Activated CD8-positive, alpha-beta memory T cell treated with anti-CD3 and anti-CD28 coated beads for 48 hours (primary cell): ENCODE measurements at places on chromosomes 3 and 15.

- DNase-seq = no peak
Observed at GRCh38 chr3:39505866-39506742, 38.6 kb downstream of the MOBP start.

- DNase-seq = no peak
Observed at GRCh38 chr3:13190378-13190765, 117.1 kb upstream of the IQSEC1 start.

DNA sequence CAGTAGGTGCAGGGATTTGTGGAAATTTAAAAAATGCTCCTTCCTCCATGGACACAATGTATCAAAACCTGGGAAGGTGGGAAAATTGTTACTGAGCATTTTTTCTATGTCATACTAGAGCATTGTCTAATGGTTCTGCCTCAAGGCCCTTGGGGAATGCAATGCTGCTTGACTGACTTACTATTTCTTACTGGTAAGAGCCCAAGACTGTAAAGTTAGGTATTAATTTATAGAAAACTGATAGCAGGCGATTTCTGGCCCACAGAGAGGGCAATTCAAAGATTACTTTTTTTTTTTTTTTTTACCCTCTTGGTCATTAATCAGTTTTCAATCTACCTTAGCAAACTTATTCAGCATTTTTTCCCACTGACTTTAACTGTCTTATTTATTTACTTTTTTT is 38.5 kb upstream of the MRPL3 start:
- DNase-seq = no peak

DNA sequence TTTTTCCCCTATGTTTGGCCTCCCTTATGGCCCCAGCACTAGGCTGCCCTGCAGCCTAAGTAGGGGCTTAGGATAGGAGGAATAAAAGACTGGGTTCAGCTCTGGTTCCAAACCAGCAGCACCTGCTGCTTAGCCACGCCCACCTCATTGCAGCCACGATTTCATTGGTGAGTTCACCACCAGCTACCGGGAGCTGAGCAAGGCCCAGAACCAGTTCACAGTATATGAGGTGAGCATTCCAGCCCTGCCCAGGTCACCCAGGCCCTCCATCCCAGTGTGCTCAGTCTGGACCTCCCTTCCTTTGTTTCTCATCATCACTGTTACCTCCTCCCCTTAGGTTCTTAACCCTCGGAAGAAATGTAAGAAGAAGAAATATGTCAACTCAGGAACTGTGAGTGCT is 11.5 kb downstream of the CPNE9 start:
- no peak for DNase-seq

DNA sequence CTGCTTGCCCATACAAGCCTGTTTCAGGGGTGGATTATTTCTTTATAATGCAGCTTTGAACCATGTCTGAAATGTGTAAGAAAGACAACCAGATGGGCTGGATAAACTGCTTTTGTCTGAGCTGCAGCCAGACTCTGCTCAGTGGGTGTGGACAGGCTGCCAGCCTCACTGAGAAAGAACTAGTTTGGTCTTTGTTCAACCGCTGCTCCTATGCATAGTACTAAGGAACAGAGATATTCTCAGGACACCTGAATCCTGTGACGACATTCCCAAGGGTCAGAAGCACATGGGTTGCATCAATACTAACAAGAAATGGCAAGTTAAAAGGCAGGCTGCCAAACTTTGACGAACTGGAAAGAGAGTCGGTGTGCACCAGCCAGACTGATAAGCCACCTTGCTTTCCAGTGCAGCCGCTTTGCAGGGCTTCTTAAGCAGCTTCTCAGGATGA is 57.2 kb downstream of the PLD1 start:
- no peak for DNase-seq

- DNase-seq = no peak
Observed at GRCh38 chr3:119924111-119925094, 142.5 kb downstream of the NR1I2 start.

DNA sequence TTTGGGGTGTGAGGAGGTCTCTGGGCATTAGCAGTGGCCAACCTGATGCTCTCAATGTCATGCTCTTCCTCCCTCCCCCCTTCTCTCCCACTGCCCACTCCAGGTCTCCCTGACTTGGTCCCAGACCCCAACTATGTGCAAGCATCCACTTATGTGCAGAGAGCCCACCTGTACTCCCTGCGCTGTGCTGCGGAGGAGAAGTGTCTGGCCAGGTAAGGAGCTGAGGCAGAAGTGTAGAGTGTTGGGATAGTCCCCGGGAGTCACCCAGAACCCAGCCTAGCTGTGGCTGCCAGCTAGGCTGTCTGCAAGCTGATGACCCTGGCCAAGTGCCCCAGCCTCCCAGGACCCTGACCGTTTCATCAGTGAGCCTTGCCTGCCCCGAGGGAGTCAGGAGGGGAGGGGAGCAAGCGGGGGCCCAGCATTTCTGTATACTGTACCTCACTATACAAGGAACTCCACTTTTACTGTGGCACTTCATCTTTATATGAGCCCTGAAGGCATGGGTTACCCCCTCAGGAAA is 16.5 kb downstream of the LOXL1 start:
- no peak for DNase-seq

DNA sequence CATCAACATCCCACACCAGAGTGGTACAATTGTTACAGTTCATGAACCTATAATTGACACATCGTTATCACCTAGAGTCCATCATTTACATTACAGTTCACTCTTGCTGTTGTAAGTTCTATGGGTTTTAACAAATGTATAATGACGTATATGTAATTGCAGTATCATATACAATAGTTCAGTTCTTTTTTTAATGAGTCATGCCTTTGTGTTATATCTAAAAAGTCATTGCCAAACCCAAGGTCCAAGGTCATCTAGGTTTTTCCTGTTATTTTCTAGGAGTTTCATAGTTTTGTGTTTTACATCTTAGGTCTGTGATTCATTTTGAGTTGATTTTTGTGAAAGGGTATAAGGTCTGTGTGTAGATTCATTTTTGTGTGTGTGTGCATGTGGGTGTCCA is 160.9 kb upstream of the GALNT15 start:
- no peak for DNase-seq

DNA sequence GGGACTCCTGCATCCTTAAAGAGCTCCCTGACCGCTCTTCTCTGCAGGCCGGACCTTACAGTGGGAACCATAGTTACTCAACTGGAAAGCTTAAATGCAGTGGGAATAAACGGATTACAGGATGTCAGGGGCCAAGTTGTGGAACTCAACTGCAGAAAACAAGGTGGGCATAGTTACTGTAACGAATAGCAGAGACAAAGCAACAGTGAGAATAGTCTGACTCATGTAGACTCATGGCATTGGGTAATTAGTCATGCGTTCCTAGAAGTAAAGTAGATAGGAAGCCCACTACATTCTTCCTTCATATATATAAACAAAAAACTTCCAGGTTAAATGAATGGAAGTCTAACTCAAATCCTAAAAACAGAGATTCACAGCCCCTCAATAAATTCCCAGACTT is 95.5 kb upstream of the CHRNA7 start:
- DNase-seq = no peak

DNA sequence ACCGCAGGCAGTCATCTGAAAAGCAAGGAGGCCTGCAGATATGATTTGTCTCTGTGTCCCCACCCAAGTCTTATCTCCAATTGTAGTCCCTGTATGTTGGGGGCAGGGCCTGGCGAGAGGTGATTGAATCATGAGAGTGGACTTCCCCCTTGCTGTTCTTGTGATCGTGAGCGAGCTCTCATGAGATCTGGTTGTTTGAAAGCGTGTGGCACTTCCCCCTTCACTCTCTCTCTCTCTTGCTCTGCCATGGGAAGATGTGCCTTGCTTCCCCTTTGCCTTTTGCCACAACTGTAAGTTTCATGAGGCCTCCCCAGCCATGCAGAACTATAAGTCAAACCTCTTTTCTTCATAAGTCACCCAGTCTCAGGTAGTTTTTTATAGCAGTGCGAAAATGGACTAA is 83.3 kb downstream of the TMCO5A start:
- DNase-seq = no peak

- no peak for DNase-seq
Observed at GRCh38 chr3:193732391-193732790, 139.4 kb downstream of the OPA1 start.

GRCh38 chr15:69807721-69808120 is 290.0 kb downstream of the TLE3 start:
- DNase-seq = no peak

GRCh38 chr3:160757233-160758106 is 1.4 kb downstream of the PPM1L start:
- DNase-seq = no peak

DNA sequence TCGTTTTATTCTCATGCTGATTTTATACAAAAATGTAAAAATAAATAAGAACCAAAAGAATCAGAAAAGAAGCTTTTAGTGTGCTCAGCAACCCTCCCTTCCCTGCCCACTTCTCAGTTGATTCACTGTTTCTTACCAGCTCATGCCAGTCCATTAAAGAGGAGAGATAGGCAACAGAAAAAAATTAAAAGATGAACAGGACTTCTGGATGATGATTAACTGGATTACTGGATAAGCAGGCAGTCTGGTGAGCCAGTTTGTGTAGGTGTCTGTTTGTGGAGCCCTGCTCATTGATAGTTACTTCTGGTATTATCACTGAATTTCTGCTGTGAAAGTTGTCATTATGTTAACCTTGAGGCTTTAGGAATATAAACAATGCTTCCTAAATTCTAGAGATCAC is 15.1 kb upstream of the GPR171 start:
- no peak for DNase-seq

DNA sequence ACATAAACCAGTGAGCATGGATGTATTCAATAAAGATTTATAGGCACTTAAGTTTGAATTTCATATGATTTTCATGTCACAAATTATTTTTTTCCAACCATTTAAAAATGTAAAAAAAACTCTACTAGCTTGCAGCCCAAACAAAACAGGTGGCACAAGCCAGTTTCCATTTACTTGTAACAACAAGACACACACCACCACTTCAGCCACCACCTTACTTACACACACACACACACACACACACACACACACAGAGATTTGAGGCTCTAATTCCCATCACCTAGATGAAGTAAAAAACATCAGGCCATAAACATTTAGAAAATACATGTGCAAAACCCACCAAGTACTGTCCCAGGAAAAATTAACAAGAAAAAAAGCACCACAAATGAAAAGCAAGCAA is 25.3 kb downstream of the MYO9A start:
- DNase-seq = no peak

- DNase-seq = no peak
Observed at GRCh38 chr3:42674146-42674545, 11.2 kb upstream of the KLHL40 start.

GRCh38 chr3:171933441-171933840 is 90.3 kb downstream of the TMEM212 start:
- DNase-seq = no peak

DNA sequence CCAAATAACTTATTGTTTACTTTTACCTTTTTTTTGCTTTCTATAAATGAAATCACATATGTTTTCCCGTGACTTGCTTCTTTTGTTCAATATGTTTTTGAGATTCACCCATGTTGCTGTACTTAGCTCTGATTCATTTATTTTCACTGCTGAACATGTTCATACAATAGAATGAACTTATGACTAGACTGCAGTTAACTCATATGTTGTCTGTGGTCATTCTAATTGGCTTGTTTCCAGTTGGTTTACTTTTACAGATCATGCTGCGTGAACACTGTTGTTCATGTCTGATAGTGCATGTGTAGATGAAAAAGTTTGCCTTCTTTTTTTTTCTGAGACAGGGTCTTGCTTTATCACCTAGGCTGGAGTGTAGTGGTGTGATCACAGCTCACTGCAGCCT is 31.6 kb upstream of the SV2B start:
- DNase-seq = no peak

DNA sequence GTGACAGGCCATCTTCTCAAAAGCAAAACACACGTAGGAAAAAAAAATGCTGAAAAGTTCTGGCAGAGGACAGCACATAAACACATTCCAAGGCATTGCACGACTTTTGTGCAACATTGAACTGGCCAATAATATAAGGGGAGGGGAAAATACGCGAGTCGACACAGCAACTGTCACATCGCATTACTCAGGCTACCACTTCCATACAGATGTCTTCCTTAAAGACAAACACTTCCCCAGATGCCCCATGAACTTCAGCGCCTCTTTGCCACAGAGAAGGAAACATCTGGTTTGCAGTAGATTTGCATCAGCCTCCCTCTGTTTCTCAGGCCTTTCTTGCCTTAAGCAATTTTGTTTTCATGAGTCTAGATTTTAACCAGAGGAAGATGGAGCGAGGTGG is 144.4 kb upstream of the IGF1R start:
- DNase-seq = no peak

- DNase-seq = no peak
Observed at GRCh38 chr3:15521573-15521965, at the start of gene COLQ. COLQ (minus strand) TSS chr3:15521706; CDS start chr3:15521625, 81 bp downstream.

- DNase-seq = no peak
Observed at GRCh38 chr3:123481722-123482457, 33.0 kb upstream of the ADCY5 start.

DNA sequence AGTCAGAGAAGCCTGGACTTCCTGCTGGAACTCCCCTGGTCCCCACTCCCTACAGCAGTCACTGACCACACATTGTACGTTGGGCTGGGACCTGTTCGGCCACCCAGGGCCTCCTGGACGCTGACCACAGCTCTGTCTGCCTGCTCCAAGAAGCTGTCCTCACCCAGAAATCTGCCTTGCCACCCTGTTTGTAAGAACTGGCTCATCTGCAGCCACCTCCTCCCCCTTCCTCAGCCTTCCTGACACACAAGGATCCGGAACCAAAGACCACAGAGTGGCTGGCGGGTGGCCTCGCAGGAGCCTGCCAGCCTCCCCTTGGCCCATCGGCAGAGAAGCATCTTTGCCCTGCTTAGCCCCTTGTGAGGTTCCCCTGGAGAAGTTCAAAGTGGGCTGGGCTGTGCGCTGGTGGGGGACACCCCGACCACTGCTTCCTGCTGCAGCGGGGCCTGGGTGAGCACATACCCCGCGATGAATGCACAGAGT is 91.9 kb downstream of the PCSK6 start:
- no peak for DNase-seq

DNA sequence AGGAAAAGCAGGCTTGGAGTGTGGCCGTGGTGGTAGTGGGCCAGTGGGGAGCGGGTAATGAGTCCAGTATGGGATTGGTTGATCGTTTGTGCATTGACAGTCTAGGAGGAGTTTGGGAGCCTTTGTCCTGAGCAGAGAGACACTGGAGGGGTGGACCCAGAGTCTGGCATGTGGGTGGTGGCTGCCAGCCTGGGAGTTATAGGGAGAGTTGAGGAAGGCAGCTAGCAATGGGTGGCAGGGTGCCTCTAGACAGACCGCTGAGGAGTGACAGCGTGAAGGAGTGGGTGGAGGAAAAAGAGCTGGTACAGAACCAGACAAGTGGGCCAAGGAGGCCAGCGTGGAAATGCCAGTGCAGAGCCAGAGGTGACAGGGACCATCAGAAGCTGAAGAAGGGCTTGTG is 1.9 kb upstream of the CCK start:
- DNase-seq = no peak

- peak; percentile 68 for DNase-seq
Observed at GRCh38 chr3:42502429-42503250, at the start of gene VIPR1. VIPR1 (plus strand) TSS chr3:42502643; CDS start chr3:42502736, 93 bp downstream.

DNA sequence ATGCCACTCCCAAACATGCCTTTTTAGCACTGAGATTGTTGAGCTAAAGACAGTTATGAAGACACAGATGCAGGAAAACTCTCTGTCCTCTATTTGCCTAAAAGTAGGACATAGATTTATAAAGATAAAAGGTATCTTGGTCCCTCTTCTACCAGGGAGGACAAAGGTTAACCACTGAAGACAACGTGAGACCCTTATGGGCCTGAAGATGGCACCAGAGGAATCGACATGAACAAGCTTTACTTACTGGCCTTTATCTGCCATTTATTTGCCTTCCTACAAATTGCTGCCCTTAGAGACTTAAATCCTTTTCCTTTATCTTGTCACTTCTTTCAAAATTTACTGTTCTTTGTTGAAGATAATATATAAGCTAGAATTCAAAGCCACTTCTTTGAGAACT is 109.7 kb upstream of the FAM3D start:
- no peak for DNase-seq

- DNase-seq = no peak
Observed at GRCh38 chr3:111864821-111865656, 6.0 kb downstream of the PHLDB2 start.
